ENCODE measurements at places on chromosomes 7 and 10.
A peak's percentile ranks its signal among the peaks of the same experiment; 100 is the strongest.

- no peak for DNase-seq
These were observed 500.0 kb downstream of the TYW1 start for GRCh38 chr7:67496589-67496988.

GRCh38 chr10:112080231-112080630 is 103.3 kb downstream of the GPAM start:
- no peak for DNase-seq

DNA sequence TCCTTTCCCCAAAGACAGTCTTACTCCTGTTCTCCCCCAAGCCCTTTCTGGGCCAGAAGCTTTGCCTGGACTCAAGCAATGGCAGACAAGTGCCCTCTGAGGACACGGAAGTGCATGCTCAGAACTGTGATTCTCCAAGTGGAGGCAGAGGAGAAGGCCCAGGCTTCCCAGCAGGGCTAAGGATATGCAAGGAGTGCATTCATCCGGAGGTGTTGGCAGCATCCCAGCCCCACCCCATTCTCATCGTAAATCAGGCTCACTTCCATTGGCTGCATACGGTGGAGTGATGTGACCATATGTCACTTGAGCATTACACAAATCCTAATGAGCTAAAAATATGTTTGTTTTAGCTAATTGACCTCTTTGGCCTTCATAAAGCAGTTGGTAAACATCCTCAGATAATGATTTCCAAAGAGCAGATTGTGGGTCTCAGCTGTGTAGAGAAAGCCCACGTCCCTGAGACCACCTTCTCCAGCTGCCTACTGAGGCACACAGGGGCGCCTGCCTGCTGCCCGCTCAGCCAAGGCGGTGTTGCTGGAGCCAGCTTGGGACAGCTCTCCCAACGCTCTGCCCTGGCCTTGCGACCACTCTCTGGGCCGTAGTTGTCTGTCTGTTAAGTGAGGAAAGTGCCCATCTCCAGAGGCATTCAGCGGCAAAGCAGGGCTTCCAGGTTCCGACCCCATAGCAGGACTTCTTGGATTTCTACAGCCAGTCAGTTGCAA is 1.4 kb upstream of the RBP3 start:
- no peak for DNase-seq

DNA sequence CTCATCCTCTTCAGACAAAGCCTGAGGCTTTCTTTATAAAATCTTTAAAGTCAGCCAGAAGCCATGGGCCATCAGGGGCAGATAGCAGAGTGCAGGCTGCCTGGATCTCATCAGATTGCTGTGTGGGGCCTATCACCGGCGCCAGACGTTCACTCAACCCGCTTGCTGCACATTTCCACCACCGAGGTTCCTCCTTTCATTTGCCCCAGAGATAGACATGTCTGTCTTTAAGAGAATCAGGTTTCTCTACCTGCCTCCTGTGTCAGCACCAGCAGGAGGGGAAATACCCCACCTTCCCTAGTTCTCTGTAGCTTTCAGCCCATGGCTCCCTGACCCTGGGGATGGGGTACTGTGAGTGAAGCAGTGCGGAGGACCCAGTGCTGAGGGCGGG is 22.0 kb downstream of the SLC18A2 start:
- DNase-seq: no peak

DNA sequence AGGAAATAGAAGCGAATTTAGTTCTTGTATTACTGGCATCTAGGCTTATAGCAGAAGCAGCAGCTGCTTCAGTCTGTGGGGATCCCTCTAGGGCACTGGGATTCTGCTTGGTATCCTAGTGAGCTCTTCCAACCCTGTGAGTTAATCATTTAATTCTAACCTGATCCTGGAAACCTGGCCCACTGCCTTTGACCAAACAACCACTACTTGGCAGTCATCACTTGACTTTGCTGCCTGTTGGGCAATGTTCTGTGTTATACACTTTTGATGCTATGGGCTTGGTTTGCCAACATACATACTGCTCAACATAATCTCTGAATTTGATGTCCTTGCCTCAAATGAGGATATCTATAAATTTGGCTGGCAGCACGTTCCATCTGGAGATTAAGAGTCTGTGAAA is 813.4 kb downstream of the ANKRD7 start:
- DNase-seq: no peak

DNA sequence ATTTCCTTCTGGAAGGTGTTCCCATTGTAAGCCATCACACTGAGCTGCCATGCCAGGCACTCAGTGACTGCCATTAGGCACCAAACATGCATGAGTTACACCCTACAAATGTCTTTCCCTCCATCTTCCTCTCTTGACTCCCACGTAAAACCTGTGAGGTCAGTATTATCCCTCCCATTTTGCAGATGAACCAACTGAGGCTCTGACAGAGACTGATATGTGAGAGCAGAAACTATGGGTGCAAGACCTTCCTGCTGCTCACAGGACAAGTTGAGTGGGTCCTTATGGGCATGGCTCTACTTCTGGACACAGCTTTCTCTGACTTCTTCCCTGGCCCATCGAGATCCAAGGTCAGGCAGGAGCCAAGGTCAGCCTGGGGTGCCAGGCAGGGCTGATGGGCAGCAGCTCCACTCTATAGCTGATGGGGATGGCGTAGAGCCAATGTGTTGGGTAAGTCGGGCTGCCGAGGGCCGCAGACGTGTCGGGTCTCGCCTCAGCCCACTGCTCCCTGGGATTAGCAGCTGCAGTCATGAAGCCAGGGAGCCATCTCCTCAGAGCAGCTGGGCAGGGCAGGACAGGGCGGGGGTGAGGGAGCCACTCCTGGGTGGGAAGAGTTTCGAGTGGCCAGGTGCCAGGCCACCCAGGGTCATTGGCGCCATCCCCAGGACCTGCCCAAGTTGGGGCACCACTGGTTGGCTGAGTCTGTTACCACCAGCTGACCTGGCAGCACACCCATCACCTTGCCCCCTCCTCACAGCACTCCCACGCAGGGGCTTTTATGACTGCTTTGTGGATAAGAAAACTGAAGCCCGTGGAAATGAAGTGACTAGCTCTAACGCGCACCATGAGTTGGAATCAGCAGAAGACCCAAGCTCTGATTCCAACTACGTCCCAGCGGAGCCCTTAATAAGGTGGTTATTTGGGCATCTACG is 117.8 kb upstream of the ZMIZ1 start:
- no peak for DNase-seq

DNA sequence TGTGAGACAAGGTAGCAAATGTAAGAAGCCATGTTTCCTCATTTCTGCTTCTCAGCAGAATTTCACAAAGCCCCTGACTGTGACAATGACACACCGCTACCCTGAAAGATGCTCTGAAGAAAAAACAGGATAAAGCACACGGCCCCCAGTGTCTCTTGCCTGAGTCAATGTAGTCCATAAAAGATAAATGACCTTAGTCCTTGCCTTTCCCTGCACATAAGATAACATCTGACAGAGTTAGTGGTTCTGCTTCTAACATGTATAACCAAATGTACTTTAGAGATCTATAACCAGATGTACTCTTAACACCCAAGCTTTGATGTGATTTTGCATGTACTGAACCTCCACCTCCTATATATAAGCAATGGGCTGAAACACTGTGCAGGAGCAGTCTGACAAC is 3.0 kb upstream of the SND1 start:
- DNase-seq: no peak

DNA sequence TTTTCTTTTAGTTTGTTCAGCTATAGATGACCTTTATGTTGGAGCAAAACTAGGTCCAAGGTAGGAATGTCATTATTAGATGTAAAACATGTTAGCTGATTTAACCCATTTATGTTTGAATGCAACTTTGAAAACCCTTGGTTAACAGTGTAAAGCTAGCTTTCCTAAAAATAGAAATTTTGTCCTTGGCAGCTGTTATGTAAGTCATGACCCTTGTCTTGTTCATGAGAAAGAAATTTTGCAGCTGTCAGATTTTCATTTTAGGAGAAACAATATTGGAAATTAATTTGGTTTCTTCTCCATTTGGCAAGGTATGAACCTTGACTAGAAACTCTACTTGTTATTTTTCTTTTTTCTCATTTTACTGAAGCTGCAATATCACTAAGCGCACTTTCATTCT is 23.9 kb upstream of the CCAR1 start:
- no peak for DNase-seq

GRCh38 chr7:112292162-112292561 is 85.7 kb downstream of the ZNF277 start:
- no peak for DNase-seq

DNA sequence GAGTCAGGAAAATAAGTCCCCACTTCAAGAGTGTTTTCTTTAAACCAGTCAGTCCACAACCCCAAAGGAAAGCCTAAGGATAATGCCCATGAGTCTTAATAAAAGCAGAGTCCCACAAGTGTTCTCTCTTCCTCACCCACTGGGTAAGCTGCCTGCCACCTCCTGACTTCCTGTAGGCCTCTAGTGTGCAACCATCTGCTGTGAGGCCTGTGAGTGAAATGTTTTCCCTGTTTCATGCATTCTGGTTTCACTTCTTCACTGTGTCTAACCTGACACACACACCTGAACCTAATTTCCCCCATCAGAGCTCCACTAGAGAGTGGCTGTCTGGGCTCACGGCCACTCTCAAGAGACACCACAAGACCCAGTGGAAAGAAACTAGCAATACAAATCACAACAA is 38.9 kb upstream of the GDF10 start:
- DNase-seq: peak; percentile 22

DNA sequence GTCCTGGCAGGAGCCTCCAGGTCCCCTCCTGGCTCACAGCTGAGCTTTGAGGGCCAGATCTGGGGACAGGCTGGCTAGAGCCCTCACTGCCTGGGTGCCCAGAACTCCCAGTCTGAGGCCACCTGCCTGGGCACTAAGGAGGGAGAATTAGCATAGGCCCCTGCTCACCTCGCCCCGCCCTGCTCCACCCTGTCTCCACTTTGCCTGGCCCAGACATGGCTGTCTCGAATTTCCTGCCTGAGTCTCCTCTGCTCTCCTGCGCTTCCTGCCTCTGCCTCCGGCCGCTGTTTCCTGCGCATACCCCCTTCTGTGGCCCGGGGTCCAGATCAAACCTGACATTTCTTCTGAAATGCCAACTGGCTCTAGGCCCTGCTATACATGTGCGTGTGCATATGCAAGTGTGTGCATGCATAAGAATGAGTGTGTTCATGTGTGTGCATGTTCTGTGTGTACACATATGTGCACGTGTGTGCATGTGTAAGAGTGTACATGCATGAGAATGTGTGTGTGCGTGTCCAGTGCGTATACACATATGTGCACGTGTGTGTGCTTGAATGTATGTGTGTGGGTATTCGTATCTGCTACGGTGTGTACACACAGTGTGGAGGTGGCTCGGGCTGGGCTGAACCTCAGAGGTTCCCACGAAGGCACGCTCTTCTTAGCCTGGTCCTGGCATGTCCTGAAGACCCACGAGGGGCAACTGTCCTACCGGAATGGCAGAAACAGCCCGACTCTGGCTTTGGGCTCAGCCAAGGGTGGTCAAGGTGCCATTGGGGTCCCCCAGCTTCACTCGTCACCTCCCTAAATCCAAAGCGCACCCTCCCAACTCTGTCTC is 64.9 kb downstream of the MYL10 start:
- no peak for DNase-seq

DNA sequence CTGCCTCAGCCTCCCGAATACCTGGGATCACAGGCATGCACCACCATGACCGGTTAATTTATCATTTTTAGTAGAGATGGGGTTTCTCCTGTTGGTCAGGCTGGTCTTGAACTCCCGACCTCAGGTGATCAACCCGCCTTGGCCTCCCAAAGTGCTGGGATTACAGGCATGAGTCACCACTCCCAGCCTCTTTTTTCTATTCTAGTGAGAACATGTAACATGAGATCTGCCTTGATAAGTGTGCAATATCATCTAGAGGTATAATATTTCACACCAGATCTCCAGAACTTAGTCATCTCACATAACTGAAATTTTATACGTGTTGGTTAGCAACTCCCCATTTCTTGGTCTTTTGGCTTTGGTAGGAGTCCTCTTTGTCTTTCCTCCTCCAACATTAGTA is 656.9 kb downstream of the CNTNAP2 start:
- no peak for DNase-seq

- DNase-seq: no peak
These were observed 86.2 kb upstream of the PPIF start for GRCh38 chr10:79260811-79261740.

DNA sequence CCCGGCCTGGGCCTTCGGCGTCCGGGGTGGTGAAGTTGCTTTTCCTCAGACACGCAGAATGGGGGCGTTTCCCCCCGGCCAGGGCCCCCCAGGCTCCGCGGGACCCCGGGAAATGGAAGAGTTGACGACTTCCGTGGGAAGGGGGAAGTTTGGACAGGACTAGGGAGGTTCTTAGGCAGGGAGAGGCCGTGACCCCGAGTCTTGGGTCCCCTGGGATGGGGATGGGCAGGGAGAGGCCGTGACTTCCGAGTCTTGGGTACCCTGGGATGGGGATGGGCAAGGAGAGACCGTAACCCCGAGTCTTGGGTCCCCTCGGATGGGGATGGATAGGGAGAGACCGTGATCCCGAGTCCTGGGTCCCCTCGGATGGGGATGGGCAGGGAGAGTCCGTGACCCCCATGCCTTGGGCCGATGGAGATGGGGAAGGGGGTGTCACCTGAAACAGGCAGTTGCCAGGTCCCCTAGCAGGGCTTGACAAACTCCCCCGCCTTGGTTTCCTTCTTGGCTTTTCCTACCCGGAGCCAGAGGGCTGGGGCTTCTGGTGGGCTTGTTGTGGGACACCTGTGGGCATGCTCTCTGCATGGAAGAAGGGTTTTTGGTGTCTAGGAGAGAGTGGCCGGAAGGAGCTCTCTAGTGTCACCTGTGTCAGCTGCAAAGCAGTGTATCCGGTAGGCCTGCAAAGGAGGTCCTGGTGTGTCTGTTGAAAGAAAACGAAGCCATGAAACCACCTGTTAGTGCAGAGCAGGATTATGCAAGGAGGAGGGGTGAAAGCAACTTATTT is 1.1 kb downstream of the TRRAP start:
- DNase-seq: peak; percentile 39

- no peak for DNase-seq
These were observed 36.9 kb downstream of the PTPRZ1 start for GRCh38 chr7:121909716-121910345.

GRCh38 chr7:86904949-86905834 is 154.3 kb downstream of the ELAPOR2 start:
- DNase-seq: no peak

GRCh38 chr10:120260456-120260855 is 196.6 kb upstream of the PLPP4 start:
- no peak for DNase-seq

- DNase-seq: no peak
These were observed 117.4 kb downstream of the HECW1 start for GRCh38 chr7:43229801-43230200.

DNA sequence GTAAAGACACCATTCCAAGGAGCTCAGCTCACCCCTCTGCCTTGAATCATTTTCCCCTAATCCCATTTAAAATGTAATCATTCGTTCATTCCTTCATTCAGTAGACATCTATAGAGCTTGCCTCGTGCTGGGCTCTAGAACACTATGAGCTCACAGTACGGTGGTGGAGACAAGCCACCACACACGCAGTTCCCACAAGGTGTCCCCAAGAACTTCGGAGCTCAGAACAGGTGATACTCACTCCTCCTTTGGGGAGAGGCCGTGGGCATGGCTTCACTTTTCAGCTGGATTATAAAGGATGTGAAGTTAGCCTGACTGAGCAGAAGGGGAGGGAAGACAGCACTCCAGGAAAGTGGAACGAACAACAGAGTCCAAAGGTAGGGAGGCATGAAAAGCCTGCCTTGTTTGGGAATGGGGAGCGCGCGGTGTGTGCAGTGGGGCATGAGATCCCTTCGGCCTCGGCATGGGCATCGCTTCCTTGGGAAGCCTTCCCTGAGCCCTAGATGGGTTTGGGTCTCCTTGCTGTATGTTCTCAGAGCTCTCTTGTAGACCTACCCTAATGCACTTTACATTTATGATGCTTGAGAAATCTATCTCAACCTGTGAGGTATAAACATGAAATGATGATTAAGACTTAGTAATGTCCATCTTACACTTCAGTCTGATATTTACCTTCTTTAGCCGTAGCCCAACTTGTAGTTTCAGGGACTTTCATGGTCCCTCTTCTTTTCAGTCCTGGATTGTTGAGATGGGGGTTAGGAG is 809 bp upstream of the OGA start:
- DNase-seq: no peak
